NCI-H748 treated with DMSO at 0.1 percent for 48 hours (cell line): ENCODE measurements at places on chromosomes 12 and 14.

- DNase-seq = no peak
These were observed 136.9 kb downstream of the SLC38A1 start for GRCh38 chr12:46131732-46132469.

DNA sequence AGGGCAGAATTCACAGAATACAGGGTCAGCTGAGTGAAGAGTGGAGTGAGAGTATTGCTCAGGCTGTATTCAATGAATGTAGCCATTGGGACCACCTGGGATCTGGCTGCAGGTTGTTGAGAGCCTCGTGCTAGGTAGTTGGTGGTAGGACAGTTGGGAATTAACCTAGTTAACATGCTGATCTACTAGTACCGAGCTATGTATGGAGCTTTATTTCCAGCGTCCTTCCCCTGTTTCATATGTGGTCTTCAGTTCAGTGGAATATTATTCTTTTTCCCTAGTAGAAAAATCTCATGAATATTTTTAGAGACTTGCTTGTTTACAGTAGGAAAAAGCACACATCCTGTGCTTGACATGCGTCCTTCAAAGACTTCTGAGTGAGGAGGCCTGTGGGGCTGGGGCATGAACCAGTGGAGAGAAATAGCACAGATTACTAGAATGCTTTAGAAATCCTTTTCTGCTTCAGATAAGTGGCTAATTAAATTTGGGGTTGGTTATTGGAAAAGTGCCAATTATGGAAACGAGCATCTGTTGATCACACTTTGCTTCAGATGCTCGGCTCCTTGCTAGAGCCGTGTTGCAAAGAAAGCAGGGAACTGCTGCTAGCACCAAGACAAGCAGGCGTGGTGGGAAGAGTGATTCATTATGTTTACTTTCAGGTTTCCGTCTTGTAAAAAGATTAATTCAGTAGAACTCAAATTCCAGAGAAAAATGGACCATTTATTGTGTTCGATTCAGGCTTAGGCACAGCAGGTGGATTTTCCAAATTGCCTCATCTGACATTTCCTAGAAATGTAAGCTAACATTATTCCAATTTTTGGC is 53.6 kb downstream of the ARF6 start:
- DNase-seq = peak; percentile 82

DNA sequence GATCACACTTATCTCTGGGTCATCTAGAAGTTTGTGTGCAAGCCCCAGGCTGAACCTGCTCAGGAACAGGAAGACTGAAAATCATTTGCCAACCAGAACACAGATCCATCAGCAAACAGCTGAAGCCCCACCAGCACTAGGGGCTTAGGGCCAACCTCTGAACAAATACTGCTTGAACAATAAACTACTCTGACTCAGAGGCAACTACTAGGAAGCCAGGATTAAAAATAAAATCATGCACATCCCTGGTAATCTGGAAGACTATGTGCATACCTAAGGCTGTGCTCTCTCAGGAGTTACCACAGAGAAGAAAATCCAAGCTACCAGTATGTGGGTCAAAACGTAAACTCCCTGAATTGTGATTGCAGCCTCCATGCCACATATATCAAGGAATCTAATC is 15.9 kb downstream of the GALNT8 start:
- DNase-seq = no peak

DNA sequence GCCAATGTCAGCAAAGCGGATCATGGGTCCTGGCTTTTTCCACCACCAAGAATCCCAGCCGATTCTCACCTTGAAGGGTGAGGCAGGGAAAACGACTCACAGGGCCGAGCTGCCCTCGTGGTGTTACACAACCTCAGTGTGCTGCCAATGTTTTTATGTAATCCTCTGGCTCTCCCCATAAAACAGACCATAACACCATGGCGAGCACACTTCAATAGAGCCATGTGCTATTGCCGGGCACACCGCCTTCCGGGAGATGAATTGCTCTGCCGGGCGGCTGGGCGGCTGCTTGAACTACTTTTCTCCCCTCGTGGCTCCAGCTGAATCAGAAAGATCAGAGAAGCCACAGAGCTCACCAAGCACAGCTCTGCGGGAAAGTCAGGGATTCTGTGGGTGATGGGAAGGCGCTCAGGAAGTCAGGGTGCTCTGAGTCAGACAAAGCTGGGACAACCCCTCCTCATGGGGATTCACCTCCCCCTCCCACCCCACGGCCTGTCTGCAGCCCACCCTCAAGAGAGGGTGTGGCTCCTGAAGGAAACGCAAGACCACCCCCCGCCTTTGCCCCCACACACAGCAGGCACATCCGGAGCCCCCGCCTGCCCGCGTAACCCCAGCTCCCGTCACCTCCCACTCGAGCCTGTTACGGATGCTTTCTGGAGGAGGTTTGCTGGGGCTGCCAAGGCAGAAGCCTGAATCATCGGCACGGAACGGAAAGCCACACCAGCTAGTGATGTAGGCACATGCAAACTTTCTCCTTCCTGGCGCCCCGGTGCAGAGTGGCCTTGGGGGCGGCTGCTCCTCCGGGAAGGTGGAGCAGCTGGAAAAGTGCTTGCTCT is 1.8 kb downstream of the GALNT9 start:
- DNase-seq = no peak

DNA sequence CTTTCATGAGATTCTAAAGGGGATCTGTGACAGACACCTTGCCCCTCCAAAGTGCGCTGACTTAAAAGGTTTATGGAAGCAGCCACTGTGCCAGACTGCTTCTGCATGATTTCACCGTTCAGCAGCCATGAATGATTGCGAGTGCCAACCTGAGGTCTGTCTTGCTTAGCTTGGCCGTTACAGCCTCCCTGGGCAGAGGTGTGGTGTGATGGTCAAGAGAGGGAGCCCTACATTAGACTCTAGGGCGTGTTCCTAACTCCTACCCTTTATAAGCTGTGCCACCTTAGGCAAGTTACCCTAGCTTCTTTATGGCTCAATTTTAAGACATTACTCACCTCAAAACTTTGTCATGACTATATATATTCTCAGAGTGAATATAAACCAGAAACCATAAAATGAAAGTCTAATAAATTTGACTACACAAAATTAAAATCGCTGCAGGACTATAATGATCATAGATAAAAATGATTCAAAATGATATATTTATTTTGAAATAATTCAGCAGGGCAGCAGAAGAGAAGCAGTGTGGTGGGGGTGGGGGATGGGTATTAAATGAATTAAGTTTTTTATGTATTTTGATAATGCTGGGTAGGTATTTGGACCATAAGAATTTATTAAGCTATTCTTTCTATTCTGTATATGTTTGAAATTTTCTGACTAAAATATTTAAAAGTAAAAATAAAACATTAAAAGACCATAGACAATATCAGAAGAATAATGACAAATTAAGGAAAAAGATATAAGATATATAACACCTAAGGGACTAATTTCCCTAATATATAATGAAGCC is 47.7 kb upstream of the MBIP start:
- peak; percentile 92 for DNase-seq

DNA sequence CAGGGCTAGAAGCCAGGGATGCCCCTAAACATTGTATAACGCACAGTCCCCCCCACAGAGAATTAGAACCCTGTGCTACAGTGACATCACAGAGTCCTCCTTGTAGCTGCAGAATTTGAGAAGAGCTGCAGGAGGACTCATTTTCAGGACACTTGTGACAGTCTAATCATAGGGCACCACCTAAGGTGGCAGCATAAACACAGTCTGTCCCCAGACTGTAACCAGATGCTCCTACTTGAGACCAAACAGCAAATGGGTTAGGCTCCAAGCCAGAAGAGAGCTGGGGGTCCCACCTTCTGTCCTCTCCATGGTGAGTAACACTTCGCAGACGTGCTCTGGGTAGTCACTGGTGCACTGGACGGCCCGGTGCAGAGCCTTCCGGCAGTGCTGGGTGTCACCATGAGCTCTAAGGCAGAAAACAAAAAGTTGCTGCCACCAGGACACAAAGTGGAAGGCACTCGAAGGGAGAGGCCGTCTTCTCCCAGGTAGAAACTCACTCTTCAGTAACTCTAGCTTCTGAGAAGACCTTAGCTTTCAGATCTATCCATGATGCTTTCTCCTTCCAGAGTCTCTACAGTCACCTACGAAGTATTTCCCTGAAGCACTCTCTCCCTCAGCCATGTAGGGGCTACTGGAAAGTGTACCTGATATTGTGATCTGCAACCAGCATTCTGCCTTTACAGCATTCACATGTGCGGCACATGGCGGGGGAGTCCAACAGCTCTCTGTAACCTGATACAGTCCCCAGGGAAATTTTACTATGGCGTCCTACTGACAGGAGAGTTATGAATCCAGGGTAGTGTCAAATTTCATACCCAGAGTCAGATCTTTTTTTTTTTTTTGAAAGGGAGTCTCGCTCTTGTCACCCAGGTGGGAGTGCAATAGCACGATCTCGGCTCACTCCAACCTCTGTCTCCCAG is 17.1 kb downstream of the FICD start:
- no peak for DNase-seq

GRCh38 chr14:84361476-84361875 is 1168.5 kb upstream of the FLRT2 start:
- DNase-seq = no peak

DNA sequence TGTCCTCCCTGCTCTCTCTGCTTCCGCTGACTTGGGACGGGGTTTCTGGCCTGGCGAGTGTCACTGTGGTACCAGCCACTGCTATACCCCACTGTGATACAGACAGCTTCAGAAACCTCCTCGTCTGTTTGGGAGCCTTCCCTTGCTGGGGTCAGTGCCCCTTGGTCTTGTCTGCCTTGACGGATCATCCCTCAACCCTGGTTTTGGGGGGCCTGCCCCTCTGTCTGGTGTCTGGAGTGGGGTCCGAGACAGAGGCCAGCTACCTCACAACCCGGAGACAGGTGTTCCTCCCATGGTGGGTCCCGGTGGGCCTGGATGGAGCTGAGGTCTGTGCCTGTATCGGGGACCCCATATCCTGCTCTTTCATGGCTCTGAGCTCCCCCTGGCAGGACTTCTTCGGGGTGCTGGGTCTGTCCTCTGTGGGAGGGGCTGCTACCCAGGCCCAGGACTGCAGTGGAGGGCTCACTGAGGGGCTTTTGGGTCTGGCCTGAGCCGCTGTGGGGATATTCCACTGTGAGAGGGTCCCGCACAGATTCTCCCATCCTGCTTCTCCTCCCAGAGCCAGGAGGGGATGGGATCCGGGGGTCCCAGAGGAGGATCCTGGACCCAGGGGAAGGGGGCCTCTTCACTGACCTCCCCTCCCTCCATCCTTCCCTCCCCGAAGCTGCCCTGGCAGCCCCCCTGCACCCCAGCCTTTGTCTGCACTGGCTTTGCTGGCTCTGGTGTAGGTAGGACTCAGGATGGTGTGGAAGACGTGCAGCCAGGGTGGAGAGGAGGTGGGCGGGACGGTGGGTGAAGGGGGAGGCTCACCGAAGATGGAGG is 365.5 kb downstream of the TMEM121 start:
- DNase-seq = no peak

- DNase-seq = no peak
These were observed 46.0 kb downstream of the TECPR2 start for GRCh38 chr14:102408724-102409123.

DNA sequence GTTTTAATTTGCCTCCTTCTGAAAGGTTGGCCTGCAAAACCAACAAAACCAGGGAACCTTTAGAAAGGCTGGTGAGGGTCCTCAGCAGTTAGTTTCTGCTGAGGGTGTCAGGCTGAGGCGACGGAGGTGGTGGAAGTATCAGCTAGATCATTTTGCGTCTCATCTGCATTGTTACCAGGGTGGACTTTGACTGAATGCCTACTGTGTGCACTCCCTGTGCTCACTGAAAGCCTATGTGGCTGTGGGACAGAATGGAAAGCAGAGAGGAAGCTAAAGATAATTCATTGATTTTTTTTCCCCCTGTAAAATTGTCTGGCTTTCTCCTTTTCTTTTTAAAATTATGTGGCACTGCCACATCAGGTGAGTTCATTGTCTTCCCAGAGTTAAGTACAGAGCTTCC is 68.4 kb upstream of the SRSF5 start:
- DNase-seq = no peak

DNA sequence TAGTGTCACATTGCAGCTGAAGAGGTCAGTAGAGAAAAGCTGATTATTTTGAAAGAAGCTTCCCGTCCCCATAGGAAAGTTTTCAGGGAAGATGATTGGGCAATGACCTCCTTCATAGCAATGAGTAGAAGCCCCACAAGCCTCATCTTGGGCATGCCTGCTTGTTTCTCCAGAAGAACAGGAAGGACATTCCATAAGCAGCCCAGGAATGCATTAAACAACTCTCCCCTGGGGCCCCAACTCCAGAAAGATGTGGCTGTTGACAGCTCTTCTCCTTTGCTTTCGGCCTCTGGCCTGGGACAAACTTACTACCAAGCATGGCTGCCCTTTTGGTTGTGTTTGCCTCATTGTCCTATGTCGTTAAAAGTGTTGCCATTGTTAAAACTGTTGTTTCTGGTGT is 5.7 kb upstream of the VDR start:
- no peak for DNase-seq

- DNase-seq = peak; percentile 16
These were observed 58.3 kb upstream of the DYRK2 start for GRCh38 chr12:67590149-67590790.

- no peak for DNase-seq
These were observed 61.2 kb downstream of the FBXL14 start for GRCh38 chr12:1533205-1533601.

- no peak for DNase-seq
These were observed 56.1 kb upstream of the MAP1LC3B2 start for GRCh38 chr12:116502989-116503496.

- no peak for DNase-seq
These were observed 369.3 kb upstream of the DCN start for GRCh38 chr12:91551927-91552326.
